NCI-H524 treated with DMSO at 0.1 percent for 48 hours (cell line): ENCODE measurements at places on chromosomes 6 and 20.
A peak's percentile ranks its signal among the peaks of the same experiment; 100 is the strongest.

DNA sequence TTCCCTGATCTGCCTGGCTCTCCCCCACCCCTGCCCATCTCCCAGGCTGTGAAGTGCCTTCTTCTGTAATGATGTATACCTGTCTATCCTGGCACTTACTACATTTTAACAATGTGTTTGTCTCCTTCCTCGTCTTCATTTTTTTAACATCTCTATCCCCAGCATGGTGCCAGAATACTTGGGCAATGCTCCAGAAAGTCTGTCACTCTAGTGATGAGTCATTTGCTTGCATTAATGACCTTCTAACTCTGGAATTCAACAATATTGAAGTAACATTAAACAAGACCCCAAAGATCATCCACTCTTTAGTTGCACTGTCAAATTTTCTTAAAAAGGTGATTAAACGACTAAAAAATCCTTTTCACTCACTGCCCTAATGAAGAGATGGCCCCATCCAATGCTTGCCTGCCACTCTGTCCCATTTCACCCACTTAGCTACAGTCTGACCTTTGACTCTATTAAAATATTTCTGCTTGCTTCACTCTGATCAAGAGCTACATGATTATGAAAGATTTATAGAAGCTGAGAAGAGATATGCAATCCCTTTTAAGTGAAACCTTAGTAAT lies 7.7 kb upstream of the KLHL31 start:
- no peak for DNase-seq

DNA sequence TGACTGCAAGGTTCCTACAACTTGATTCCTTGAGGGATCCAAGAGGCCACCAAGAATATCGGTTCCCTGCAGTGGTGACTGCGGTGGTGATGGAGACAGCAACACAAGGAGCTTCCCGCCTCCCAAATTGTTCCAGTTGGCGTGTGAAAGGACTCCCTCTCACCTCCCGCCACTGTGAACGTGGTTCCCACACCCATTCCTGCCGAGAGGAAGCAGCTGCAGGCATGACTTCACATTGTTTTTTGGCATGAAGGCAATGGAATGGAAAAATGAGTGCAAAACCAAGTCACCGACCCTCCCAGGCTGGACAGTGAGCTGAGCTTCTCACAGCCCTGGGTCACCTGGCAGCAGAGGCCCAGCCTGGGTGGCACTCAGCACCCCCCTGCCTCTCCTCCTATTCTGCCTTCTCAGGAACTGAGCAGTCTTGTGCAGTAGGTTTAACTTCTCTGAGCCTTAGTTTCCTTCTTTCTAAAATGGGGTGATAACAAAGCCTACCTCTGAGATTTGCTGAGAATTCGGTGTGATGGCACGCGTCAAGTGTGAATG lies 75.0 kb downstream of the CNKSR3 start:
- DNase-seq, result no peak

DNA sequence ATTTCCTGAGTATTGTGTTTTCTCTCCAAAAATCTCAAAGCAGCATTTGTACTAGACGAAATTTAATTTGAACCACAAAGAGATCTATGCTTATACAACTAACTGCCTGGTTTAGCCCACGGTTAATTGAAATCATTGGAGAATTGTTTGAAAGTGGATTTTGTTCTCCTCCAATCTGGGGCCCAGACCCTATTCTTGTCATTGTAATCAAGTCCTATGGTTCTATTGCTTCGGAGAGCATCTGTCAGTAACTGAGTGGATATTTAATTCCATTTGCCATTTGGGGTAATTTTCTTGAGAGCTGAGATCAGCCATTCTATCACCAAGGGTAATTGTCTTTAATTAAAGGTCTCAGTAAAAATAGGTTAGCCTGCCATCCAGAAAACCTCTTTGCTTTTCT lies 117.0 kb upstream of the KCNG1 start:
- peak; percentile 38 for DNase-seq

DNA sequence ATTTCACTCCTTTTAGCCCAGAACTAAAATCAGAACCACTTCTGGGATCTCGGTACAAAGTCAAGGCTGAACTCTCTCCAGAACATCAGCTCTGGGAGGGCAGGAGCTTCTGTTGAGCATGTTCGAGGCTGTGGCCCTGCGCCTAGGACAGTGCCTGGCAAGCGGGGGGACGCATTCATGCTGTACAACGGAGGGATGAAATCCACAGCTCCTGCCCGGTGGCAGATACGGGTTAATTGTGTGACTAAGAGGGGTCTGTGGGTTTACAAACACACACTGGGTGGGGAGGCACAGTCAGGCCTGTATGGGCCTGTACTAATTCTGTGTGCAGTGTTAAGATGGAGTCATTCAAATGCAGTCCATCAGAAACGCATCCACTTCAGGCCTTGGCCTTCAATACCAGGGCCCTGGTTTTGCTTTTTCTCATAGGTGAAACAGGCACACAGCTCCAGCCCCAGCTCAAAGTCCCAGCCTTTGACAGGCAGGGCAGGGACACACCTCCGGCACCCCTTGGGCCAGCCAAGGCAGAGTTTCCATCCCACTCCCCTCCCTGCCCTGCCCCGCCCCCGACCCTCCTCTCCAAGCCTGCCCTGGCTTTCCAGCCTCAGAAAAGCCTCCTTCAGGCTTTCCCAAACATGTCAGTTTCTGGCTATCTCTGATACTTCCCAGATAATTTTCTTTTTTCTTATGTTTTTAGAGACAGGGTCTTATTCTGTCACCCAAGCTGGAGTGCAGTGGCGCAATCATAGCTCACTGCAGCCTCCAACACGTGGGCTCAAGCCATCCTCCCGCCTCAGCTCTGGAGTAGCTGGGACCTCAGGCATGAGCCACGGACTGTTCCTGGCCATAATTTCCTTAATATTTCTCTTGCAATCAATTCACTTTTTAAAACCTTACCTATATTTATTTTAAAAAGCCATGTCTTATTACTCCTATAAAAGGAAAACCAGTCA lies 109.8 kb downstream of the SULF2 start:
- no peak for DNase-seq

DNA sequence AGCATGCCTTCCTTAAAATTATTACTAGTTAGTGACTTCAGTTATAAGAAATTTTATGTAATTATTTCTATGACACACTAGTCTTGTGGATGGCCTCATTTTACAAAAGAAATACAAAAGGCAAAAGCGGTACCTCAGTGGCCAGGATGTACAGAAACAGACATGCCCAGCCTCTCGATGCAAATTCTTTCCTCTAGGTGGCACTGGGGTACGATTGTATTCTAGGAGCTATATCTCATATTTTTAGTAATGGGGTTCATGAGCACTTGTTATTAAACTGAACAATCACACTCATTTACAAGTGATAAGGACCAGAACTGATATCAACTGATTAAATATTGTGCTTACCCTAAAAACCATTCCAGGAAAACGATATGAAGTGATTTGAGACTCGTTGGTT lies 59.8 kb downstream of the SOD2 start:
- DNase-seq, result no peak

DNA sequence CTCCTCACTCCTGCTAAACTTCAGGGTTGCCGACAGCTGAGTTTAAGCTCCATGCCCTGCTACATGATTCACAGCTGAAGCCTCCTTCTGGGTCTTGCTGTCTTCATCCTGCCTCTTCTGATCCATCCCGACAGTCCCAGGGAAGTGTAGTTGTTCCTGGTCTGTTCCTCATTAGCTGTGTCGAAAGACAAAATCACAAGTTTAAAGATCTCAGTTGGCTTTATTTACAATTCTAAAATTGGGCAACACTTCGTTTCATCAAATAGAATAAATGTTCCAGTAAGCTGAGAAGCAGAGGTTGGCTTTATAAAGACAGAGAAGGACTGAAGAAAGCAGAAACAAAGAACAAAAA lies 4.1 kb upstream of the SLC2A10 start:
- no peak for DNase-seq

DNA sequence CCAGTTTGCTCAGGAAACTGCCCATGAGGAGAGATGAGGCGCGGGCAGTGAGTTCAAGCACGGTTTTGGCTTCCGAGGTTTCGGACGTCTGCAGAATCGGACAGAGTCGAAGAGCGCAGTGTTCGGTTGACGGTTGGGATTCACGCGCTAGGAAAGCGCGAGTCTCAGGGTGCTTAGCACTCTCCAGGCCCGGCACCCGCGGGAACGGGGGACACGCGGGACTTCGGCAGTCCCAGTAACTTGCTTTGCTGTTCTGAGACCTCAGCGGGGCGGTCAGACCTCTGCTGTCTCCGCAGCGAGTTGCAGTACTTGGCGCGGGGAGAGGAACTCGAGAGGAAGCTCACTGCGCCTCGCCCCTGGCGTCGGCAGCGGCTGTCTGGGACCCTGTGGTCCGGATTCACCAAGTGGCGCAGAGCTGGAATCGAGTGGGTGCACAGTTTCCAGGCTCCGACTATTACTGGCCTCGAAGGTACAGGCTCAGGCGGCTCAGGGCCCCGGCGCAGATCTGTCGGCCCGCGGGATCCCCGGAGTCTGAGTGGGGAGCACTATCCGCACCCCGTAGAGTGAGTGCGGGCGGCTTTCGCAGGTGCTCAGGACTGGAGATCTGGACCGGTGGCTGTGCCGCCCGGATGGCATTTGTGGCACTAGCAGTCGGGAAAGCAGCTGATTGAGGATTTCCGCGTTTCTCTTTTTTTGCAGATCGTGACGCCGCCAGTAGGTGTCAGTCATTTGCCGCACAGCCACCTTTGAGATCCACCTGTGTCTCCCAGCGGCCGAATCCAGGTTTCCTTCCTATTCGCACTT lies at the start of gene POM121L2:
Gene POM121L2 (minus strand): TSS at position 128 of the 804 bp plus-strand sequence. CDS start 103 bp downstream, at position 25.
- peak; percentile 62 for DNase-seq

GRCh38 chr6:113671421-113671820 lies 185.7 kb upstream of the MARCKS start:
- no peak for DNase-seq

DNA sequence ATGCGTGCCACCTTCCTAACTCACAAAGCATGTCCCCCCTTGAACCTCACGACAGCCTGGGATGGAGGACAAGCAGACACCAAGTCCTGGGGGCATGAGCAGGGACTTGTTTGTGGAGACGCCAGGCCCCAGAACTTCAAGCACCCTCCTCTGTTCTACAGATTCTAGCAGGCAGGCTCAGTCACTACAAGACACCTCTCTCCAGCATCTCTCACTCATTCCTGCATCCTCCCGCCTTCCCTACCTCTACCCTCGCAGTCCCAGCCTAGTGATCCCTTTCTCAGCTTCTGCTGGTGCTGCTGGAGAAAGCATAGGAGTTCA lies 3.7 kb downstream of the LRP11 start:
- no peak for DNase-seq

DNA sequence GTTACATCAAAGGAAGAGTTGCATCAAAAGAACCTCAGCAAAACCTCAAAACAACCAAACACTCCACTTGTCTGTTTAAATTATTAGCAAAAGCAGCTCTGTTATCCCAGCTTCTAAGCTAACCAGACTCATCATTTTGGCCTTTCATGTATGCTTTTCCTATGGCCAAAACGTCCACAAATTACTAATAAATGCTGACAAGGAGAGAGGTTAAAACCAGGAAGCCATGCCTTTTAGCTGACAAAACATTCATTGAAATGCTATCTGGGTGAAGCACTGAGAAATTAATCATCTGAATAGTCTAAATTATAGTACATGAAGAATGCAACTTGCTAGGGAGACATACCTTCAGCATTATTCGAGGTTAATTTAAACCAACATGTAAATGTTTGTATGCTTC lies 80.6 kb downstream of the LAMA2 start:
- no peak for DNase-seq

DNA sequence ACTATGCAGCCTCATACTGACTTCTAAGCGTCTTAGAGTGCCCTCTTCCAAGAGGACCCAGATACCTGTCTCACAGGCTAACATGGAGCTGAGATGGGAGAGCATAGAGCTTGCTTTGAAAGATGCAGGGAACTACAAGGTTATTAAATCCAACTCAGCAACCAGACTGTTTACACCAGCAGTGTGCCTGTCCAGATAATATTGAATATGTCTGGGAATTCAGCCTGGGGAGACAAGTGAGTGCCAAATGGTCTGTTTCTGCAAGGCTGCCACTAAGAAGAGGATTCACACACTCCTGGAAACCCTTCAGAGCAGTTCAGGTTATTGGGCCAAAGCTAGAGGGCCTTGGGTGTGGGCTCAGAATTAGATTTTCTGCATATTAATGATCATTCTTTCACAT lies 547.8 kb downstream of the PTPRT start:
- no peak for DNase-seq

DNA sequence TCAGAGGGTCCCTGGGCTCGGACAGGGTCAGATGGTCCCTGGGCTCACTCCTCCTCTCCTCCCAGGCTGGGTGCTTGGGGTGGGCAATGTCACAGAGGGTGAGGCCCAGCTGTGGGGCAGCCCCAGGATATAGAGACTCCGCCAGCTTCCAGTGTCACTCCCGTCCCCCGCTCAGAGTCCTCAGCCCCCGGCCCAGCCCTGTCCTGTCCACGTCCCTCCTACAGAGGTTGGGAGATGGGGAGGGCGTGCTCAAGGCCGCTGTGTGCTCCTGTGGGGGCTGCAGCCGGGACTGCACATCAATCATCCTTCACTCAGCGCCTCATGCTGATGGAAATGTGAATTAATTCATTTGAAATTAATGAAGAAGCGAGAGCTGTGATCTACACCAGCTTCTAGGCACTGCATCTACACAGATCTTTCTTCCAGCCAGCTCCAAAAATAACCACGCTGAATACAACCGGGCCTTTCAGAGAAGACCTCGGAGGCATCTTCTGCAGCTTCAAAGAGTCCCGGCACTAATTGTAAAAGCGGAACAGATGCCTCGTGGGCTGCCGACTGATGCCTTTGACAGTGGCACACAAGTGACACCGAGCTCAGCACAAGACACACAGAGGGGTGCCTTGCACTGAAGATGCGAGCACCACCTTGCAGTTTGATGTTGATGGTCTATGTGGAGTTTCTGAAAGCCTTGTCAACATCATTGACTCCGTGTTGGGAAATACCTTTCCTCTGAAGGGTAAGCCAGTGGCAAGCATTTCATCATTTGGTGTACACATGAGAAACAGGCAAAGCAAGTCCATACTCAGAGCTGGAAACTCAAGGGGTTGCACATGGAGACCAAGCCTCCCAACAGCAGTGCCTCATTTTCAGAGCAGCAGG lies 39.3 kb downstream of the DACT2 start:
- no peak for DNase-seq

DNA sequence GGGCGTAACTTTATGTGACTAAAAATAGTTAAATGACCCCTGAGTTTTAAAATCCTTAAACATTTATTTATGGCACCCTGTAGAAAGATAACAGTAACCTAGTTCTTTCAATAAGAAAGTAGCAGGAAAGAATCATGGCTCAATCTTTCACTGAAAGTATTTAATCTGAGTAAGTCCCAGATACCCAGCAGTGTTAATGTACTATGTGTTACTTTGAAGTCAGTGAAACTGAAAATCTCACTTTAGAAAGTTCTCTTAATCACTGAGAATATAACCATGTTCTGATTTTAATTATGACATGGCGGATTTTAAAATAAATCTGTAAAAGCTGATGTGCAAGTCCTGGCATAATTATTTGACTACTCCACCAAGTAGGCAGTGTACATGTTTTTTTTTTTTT lies 8.1 kb upstream of the HEY2 start:
- no peak for DNase-seq

DNA sequence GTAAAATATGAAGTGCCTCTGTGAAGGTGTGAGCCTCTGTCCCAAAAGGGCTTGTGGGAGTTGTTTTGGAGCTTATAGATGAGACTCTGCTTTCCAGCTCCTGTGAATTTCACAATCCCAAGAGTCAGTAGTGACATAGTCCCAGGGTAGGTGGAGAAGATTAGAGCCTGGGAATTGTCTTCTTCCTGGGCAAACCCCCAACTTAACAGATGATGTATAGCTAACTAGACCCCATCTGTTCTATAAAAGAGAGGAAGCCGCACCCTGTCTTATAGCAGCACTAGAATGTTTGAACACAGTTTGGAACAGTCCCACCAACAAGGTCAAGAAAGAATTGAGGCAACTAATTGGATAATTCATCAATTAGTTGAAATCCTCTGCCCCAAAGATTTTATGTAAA lies 294.7 kb downstream of the ZNF217 start:
- peak; percentile 18 for DNase-seq

GRCh38 chr20:4714818-4715217 lies 6.9 kb upstream of the PRND start:
- no peak for DNase-seq
